ENCODE measurements at places on chromosomes 6 and 20. TPM values are rescaled to one million over a fixed set of nuclear protein-coding genes. Genes with fewer than 3 reads are reported as not detected.

GRCh38 chr20:53284696-53285095 is 308.9 kb downstream of the ZNF217 start:
- DNase-seq: no peak

- DNase-seq: no peak
Observed at GRCh38 chr6:25314509-25315175, 35.5 kb downstream of the CARMIL1 start.

- no peak for DNase-seq
Observed at GRCh38 chr6:64792534-64792933, 914.5 kb downstream of the EYS start.

DNA sequence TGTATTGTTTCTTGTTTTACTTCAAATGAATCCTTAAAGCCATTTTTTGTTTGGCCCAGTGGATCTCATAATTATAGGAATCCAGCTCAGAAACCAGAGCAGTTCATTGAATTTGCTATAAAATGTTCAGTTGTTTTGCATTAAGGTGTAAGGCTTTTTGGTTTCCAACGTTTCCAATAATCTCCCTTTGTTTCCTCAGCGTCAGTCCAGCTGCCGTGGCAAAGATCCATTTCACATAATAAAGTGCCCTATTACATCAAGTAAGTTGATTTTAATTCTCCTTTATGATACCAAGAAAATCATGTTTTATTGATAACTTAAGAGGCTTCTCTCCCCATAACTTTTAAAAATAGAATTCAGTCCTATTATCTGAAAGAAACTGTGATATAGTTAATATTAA is 472.6 kb downstream of the UTRN start:
- no peak for DNase-seq

GRCh38 chr20:38143646-38144554 is 21.2 kb downstream of the TGM2 start:
- no peak for DNase-seq

GRCh38 chr6:3303795-3304411 is 45.2 kb downstream of the PSMG4 start:
- DNase-seq: peak; percentile 2

DNA sequence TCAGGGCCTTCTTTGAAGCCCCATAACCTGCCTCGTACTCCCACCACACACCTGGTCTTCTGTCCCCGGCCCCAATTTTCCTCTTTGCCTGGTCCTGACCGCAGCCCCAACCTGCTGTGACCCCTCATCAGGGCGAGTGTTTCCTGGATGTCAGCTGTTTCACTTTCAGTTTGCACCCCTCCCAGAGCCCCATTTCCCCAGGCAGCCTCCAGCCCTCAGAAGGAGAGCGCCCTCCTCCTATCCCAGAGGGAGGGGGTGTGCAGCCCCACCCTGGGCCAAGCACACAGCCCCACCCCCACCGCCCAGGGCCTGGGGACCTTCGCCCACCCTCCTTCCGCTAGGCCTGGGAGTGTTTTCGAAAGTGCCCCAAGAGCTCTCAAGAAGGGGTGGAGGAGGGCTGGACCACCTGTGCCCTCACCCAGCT is 1.5 kb downstream of the BAK1 start:
- no peak for DNase-seq

DNA sequence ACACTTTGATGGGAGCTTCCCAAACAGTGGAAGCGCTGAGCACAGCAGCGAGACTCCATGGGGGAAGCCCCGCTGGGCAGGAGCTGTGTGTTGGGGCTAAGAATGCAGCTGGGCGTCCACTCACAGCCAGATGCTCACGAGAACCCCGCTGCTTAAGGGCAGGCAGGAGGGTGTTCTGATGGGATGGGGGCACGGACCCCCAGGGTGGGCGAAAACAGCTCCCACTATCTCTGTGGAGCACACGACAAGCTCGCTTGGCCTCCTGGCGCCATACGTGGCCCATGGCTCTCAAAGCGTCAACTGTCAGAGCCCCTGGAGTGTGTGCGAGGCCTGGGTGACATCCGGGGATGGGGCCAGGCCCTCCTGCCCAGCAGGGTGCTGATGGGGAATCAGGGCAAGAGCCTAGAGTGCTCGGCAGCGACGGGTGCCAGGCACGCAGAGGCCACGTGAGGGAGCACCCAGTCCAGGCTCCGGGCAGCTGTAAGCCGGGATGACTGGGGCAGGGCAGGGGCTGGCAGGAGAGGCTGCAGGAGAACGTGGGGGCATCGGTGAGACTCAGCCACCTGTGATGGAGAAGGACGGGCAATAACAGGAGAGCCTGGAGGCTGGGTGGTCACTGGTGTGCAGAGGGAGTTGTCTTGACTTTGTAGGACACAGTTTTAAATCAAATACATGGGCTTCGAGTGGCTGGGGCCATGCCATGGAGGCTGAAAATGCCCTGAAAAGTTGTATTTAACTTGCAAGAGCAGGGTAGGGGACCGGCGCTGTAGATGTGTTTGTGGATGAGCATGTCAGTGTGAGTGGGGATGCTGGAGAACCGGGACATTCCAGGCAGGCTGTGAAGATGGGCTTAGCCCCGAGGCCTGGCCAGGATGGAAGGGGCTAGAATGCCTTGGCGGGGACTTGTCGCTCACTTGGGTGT is 27.3 kb downstream of the PYGB start:
- peak; percentile 11 for DNase-seq

GRCh38 chr6:48542191-48542590 is 431.2 kb upstream of the PTCHD4 start:
- no peak for DNase-seq

- peak; percentile 58 for DNase-seq
Observed at GRCh38 chr20:53208110-53208832, 236.1 kb downstream of the TSHZ2 start.

- no peak for DNase-seq
Observed at GRCh38 chr20:47008842-47009518, 114.3 kb downstream of the EYA2 start.

Gene MYLK2
- total RNA-seq: 0.69 TPM

Gene WFDC2
- 4.8 TPM for total RNA-seq

Gene ORC3
- 20.1 TPM for total RNA-seq

Measured in glutamatergic neuron (in vitro differentiated cells).